KG1 (cell line): ENCODE measurements at places on chromosomes 7 and 10.

- no peak for DNase-seq
These were observed 1.9 kb downstream of the COL1A2 start for GRCh38 chr7:94396596-94396995.

- DNase-seq = no peak
These were observed 249.6 kb downstream of the PLXDC2 start for GRCh38 chr10:20065814-20066213.

GRCh38 chr7:85688712-85689111 is 501.9 kb upstream of the SEMA3D start:
- DNase-seq = no peak

DNA sequence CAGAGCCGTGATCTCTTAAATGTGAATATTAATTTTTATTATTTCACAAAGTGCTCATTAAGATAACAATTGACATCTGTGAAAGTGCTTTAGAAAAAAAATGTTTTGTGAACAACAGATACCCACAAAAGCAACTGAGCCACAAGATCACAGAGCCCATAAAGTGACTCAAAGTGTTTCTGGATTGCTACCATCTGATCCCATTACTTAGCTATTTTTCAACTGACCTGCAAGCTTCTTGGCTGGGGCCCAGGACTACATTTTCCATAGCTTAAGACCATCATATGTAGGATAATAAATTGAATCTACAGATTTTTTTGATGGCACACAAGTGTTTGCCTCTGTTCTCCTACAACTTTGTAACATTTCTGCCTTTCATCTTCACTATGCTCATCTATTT is 674.4 kb downstream of the PHTF2 start:
- DNase-seq = no peak

DNA sequence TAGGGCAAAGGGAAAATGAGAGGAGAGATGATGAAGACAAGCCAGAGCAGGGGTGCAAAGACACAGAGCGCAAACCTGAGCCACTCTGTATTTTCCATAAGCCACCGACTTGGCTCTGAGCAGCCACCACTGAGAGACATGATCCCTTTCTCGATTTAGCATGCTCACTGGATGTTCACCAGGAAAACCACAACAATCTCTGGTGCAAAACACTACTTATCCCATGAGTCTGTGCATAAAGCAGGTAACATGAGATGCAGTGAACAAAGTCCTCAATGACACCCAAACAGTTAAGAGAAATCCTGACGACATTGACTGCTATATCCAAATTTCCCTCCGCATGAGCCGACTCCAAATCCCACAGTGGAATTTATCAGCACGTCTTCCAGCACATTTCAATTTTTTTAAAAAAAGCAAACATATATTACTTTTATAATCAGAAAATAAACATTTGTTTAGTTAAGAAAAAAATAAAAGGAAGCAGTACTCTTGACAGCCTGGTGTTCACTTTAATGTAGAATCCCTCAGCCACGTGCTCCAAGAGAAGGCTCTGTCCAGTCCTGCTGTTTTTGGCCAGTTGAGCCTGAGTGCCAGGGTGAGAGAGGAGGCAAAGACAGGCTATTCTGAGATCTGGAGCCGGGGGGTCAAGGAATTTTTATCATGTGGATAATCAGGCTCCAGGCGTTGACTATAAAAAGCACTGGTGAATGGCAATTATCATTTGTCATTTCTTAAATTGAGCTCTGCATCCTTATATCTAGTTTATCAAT is 238.4 kb downstream of the KCNMA1 start:
- no peak for DNase-seq

DNA sequence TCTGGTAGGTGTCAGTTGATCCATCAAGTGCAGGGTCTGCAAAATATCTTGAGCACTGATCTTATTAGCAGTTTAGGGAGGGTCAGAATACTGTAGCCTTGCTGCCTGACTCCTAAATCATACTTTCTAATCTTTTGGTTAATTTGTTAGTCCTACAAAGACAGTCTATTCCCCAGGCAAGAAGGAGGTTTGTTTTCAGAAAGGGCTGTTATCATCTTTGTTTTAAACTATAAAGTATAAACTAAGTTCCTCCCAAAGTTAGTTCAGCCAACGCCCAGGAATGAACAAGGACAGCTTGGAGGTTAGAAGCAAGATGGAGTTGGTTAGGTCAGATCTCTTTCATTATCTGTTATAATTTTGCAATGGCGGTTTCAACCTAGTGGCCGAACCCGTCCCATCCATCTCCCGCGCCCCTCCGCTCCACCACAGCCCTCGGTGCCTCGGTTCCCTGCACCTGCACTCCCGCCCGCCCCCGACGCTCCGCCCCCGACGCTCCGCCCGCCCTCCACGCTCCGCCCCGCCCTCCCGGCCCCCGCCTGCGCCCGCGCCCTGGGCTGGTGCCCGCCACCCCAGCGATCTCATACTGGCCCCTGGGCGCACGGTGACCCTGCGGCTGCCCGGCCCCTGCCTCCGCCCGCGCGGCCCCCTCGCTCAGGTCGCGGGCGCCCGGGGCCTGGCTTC is at the start of gene ADCK2:
Gene ADCK2, plus strand, starts transcription at position 564 of the 681 bp plus-strand sequence. CDS start 386 bp downstream, outside the sequence.
- no peak for DNase-seq

DNA sequence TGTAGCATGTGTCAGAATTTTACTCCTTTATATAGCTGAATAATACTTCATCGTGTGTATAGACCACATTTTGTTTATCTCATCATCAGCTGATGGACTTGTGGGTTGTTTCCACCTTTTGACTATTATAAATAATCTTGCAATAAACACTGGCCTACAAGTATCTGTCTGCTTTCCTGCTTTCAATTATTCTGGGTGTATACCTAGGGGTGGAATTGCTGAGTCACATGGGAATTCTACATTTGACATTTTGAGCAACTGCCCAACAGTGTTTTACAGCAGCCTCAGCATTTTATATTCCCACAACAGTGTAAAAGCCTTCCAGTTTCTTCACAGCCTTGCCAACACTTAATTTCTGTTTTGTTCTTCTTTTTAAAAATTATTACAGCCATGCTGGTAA is 200.3 kb upstream of the PRSS1 start:
- DNase-seq = no peak

DNA sequence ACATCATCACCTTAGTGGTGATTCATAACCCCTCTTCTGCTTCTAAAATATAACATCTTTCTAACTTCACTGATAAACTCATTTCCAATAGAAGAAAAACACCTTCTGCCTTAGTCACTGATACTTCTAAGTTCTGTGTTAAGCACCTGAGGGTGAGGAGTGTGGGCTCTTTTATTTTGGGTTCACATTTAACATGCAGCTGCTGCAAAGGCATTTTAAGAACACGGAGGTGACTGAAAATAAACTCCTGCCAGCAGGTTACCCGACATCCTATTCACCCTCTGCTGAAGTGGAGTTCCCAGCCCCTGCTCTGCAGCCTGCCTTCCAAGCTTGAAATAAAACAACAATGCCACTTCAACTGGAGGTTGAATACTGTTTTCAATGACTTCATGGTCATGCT is 202.9 kb upstream of the PLXNA4 start:
- no peak for DNase-seq

DNA sequence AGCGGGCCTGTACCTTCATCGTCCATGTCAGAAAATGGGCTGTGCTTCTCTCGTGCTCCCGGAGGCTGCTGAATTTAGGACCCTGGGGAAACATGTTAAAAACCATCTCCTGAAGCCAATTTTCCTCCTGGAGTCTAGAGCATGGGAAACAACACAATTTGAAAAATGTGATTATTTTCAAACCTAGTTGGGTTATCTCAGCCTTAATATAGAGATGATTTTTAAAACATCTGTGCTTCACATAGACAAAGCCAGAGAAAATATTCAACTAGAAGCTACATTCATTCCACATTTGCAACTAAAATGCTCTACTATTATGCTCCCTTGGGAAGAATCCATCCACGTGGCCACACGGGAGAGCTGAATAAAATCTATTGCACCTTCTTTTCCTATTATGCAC is 225.9 kb upstream of the TMEM72 start:
- no peak for DNase-seq

DNA sequence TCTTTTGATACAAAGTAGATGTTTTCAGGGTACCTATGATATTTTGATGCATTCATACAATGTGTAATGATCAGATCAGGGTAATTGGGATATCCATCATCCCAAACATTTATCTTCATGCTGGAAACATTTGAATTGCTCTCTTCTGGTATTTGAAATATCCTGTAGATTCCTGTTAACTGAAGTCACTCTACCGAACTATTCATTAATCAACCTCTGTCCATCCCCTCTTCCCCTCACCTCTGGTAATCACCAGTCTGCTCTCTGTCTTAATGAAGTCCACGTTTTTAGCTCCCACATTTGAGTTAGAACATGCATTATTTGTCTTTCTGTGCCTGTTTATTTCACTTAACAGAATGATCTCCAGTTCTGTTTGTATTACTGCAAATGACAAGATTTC is 11.3 kb downstream of the MTG1 start:
- DNase-seq = no peak

GRCh38 chr7:158508802-158509385 is 78.7 kb downstream of the PTPRN2 start:
- no peak for DNase-seq

GRCh38 chr10:76405922-76406321 is 974.5 kb downstream of the LRMDA start:
- DNase-seq = no peak

GRCh38 chr7:133115596-133115995 is 33.7 kb upstream of the CHCHD3 start:
- DNase-seq = no peak

GRCh38 chr10:12561307-12561706 is 212.0 kb downstream of the CAMK1D start:
- DNase-seq = no peak

GRCh38 chr7:1331561-1332467 is 99.1 kb downstream of the UNCX start:
- DNase-seq = no peak

GRCh38 chr10:77332256-77332655 is 305.4 kb downstream of the KCNMA1 start:
- DNase-seq = no peak

DNA sequence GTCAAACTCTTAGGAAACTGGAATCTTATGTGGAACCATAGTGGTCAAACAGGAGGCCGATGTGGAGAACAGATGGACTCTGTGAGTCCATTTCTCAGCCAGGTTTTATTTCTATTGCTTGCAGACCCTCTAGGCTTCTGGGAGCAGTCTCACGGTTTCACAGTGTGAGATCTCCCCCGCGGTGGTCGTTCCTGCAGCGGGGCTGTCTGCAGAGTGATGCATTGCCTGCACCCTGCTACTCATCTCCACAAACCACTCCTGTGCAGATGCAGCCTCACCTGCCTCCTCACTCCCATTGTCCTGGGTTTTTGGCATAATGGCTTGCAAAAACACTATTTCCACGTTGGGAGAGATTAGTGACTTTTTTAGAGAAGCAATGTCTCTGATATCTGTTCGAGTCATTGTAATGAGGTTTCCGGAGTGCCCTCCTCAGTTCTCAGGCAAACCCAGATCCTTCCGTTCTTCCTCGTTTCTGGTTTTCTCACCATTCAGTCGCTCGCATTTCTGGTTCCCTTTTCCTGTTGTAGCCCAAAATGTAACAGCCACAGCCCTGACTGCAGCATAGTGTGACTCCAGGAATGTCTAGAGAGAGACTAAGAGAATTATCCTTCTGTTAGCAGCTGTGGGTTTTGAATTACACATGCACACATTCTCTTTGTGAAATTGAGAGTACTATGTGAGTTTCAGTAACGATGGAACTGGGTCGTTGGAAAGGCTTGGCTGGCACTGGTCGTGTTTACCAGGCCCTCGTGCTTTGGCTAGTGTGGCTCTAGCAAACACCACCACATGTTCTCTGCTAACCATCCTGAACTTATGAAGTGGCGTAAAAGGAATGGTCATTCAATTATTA is 30.2 kb downstream of the ACADSB start:
- peak; percentile 65 for DNase-seq

GRCh38 chr10:69538461-69538860 is 34.8 kb downstream of the NEUROG3 start:
- no peak for DNase-seq

DNA sequence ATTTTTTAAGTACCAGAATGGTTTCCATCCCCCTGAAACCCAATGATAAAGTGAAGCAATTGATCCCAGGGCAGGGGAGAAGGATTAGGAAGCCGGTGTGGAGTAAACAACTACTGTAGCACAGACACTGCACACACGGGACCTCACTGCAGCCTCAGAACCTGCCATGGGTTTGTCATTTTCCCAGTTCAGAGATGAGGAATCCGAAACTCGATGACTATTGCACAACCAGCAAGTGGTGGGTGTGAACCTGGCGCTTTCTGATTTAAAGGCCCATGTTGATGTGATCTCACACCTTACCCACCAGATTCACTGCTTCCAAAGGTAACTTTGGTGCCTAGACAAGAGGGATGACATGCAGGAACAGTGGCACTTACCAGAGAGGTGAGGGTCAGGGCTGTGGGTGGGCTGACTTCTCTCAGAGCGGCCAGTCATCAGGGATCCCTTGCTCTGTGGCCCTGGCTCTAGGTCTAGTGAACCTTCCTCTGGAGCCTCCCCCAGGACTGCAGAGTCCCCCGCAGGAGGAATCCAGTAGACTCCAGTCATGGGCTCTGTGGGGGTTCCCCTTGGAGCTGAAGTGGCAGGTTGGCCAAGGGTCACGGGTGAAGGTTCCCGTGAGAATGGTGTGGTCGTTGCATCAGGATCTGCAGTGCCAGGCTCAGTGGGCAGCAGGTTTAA is 62.8 kb downstream of the PKD1L1 start:
- no peak for DNase-seq

- DNase-seq = no peak
These were observed 1101.1 kb downstream of the SORCS3 start for GRCh38 chr10:105742184-105742583.

GRCh38 chr10:7857262-7857661 is 39.0 kb downstream of the TAF3 start:
- no peak for DNase-seq

GRCh38 chr7:2482725-2483451 is 6.7 kb upstream of the GRIFIN start:
- no peak for DNase-seq

DNA sequence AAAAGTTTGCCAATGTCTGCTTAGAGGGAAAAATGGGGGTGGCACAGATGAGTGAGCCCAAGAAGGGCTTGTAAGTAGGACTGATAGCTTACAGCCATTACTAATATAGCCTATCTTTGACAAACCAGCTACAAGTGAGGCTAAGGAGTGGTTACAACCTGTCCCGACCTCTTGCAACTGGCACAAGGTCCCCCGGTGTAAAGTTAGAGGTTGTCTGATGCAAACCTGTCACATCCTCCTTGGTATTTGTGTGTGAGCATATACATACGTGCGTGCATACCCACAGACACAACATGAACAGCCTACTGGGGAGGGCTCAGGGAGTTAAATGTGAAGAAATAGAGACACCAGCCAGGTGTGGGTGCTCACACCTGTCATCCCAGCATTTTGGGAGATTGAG is 14.6 kb downstream of the ADAP1 start:
- DNase-seq = no peak

DNA sequence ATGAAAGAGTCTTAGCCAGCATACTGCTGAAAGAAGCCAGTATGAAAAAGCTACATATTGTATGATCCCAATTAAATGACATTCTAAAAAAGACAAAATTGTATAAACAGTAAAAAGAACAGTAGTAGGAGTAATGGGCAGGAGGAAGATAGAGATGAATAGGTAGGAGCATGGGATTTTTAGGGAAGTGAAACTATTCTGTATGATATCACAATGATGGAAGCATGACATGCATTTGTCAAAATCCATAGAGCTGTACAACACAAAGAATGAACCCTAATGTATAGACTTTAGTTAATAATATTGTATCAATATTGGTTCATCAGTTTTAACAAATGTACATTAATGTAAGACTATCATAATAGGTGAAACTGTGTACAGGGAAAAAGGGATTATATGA is 147.9 kb downstream of the IMMP2L start:
- DNase-seq = no peak
